ENCODE measurements at places on chromosomes 16 and 17.

GRCh38 chr17:39062846-39063680 is 88.4 kb downstream of the PLXDC1 start:
- DNase-seq, result no peak

DNA sequence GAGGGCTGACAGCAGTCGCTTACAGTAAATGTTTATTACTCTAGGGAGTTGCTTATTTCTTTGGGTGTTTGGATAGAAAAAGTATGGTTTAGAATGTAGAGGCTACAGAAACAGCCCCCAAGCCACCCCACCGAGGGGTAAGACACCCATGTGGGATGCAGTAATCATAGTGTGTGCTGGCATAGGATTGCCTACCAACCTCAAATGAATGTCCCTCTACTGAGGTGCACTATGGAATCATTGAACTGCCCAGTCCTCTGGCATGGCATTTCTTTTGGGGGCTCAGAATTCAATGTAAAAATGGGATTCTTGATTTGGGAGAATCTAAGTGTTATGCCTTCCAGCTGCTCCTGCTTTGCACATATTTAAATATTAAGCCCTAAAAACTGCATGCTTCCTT is 46.8 kb downstream of the ZNF267 start:
- DNase-seq, result no peak

GRCh38 chr17:4479340-4479981 is 19.2 kb upstream of the SPNS2 start:
- DNase-seq, result no peak

DNA sequence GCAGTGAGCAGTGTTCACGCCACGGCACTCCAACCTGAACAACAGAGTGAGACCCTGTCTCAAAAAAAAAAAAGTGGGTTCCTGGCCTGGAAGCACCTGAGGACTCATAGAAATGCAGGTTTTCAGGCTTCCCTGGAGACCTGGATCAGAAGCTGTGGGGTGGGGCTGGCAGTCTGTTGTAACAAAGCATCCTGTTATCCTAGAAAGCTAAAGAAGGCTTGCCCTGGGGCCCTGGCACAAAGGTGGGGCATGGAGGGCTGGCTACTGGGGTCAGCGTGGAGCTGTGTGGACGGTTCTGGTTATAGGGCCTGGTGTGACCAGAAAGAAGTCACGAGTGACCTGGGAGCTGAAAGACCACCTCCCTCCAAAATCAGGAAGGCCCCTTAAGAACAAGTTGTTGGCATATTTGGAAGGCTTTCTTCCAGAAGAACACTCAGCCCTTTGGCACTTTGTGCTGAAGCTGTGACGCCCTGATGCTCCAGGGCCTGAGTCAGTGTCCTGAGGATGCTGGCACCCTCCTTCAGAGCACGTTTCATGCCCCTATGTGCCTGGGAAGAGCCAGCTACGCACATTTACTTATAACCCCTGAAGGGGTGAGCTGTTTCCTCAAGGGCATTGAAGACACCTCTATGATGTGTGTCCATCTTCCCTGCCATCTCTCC is 6.2 kb downstream of the CRISPLD2 start:
- no peak for DNase-seq

DNA sequence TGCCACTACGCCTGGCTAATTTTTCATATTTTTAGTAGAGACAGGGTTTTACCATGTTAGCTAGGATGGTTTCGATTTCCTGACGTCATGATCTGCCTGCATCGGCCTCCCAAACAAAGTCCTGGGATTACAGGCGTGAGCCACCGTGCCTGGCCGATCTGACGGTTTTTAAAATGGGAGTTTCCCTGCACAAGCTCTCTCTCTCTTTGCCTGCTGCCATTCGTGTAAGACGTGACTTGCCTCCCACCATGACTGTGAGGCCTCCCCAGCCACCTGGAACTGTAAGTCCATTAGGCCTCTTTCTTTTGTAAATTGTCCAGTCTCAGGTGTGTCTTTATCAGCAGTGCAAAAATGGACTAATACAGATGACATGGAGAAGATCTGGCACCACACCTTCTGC is 4.7 kb upstream of the FLCN start:
- no peak for DNase-seq

GRCh38 chr17:13428611-13429042 is 173.1 kb downstream of the HS3ST3A1 start:
- DNase-seq, result no peak

- peak; percentile 56 for DNase-seq
Observed at GRCh38 chr16:12757546-12757945, 46.1 kb downstream of the CPPED1 start.

GRCh38 chr17:74332017-74332650 is 6.1 kb downstream of the KIF19 start:
- DNase-seq, result no peak

GRCh38 chr17:80365001-80365965 is 49.7 kb upstream of the ENDOV start:
- DNase-seq, result no peak

DNA sequence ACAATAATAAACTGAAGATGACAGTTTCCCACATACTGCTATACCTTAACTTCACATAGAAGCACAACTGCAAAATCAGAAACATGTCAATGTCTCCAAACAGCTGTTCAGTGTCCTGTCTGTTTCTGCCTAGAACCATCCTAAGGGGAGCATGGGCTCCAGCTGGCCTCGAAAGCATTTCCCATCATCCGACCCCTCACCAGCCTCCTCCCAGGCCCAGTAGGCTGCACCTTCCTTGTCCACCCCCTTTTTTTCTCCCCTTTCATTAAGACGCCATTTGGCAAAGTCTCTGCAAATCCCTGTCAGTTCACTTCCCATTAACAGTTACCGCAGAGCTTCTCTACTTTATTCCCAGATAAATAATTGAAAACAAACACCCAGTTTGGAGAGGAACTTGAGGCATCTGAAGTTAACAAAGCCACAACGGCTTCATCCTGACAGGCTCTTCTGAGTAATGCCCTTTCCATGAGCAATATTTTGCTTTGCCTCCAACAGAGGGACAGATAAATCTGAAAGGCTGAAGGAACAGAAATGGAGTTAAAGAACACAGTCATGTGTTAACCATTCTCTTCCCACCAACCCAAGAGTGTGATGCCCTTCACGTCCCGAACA is 65.3 kb downstream of the SLC39A11 start:
- DNase-seq, result no peak

- no peak for DNase-seq
Observed at GRCh38 chr17:50380369-50381259, 7.6 kb downstream of the EME1 start.

GRCh38 chr17:8955021-8955959 is 10.2 kb downstream of the PIK3R5 start:
- DNase-seq, result no peak

DNA sequence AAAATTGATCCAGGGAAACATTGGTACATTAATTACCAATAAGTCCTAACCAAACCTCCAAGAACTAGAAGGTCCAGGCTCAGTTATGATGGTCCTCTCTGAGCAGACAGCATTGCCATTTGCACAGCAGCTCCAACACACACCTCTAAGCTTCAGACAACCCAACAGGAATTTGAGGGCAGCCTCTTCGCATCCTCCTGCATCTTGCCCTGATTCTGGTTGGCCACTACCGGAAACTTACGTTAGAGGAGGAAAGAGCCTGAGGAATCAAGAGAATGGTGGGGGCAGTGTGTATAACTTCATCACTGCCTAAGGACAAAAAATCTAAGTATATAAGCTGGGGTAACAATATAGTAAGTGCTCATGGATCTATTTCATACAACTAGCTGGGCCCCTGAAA is 15.7 kb downstream of the FAM117A start:
- no peak for DNase-seq

GRCh38 chr16:79500866-79501265 is 99.7 kb downstream of the MAF start:
- DNase-seq, result no peak
